ENCODE measurements at places on chromosomes 1 and 21.

DNA sequence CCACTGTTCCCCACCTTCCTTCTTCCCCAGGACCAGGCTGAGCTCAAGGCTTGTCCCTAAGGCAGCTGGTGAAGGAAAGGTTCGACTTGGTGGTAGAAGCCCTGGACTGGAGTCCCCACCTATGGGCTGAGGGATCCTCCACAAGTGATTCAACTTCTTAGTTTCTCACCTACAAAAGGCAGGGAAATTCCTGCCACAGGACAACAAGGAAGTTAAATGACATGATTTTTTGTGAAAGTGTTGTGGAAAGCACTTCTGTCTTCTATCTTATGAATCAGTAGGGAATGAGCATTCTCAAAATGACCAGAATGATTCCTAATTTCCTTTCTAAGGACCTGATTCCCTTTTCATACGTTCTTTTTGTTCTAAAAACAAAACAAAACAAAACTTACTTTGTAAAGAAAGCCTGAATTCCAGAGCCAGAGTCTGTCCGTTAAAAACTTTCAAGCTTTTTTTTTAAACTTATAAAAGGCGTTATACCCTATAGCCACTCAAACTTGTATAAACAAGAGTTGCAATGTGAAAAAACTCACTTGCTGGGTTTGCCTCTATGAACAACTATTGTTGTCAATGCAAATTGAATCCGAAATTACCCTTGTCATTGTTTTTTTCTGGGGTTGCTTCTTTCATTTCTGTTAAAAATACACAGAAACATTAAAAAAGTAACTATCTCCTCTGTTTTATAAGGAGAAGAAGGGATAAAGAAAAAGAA, 12.2 kb downstream of the KCNJ15 start:
- no peak for DNase-seq

DNA sequence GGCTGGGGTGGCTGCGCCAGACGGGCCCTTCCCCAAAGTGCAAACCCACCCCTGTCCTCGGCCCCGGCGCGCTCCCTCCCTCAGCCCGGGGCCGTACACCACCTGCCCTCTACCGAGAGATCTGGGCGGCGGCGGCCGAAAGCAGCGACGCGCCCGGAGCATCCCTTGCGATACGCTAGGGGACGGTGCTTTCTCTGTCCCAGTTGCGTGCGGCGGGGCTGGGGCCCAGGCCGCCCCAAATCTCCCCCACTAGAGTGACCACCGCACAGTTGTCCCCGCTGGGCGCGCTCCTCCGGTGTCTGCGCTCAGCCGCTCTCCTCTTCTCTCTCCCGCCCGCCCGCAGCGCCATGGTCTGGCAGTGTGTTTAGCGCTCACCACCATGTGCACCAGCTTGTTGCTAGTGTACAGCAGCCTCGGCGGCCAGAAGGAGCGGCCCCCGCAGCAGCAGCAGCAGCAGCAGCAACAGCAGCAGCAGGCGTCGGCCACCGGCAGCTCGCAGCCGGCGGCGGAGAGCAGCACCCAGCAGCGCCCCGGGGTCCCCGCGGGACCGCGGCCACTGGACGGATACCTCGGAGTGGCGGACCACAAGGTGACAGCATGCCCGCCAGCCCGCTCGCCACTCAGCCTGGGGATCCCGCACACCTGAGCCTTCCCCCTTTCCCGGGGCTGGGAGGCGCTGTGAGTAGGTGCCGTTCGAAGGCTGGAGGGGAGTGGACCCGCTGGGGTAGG, 1.0 kb downstream of the ST6GALNAC5 start:
- DNase-seq: peak; percentile 75

DNA sequence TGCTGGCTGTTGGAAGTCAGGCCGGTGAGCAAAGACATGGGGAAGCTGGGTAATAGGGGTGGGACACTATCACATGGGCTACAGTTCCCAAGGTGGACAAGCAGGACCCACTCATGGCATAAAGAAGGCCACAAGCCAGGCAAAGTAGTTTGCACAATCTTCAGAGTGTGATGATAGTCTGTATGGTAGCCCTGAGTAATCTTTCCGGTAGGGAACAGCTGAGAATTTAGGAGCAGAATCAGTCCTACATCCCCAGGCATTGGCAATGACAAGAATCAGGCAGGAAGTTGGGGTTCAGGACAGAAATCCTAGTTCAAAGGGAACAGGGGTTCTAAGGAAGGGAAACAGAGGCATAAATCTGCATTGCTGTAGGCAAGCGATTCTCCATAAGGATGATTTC, 23.9 kb upstream of the SPATA6 start:
- DNase-seq: no peak

- no peak for DNase-seq
Observed at GRCh38 chr1:8845104-8846097, 28.0 kb upstream of the RERE start.

- no peak for DNase-seq
Observed at GRCh38 chr21:14584357-14585095, 38.4 kb upstream of the SAMSN1 start.

GRCh38 chr1:7346600-7347570, 424.2 kb upstream of the VAMP3 start:
- DNase-seq: no peak

- peak; percentile 65 for DNase-seq
Observed at GRCh38 chr1:100861379-100861778, 33.3 kb downstream of the EXTL2 start.

GRCh38 chr21:38413958-38414548, 84.2 kb downstream of the ERG start:
- DNase-seq: peak; percentile 46

DNA sequence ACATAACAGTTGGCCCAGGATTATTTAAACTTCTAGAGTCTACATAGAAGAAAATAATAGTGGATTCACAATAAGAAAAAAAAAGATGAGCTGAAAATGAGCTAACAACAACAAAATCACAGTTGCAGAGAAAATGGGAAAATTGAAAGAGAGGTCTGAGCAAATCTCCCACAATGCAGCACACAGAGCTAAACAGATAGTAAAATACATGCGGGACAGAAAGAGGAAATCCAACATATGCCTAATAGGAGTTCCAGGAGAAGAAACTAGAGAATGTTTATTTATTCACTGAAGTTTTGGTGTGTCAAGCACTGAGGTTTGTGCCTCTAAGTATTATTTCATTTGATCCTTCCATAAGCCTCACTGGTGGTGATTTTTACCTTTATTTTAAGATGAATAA, 45.5 kb upstream of the CACHD1 start:
- no peak for DNase-seq

DNA sequence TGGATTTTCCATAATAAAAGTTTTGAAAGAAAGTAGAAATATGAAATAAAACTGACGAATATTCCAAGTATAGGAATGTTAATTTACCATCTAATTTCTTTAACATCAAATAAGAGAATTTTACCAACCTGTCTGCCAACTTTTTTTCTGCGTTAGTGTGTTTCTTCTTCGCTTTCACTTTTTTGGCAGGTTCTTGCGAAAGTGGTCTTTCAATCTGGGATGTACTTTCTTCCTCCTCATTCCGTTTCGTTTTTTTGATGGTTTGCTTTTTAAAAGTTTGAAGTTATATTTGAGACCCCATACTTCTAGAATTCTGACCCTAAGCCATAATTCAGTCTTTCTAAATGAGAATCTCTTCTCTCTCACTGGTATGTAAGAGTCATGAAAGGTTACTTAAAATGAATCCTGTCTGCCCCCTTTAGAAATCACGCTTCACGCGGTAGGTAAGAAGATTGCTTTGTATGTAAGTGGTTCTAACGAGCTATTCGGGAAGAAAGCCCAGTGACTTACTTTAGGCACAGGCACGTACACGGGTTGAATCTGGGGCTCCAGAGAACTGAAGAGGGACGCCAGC, 580 bp downstream of the RBM34 start:
- DNase-seq: peak; percentile 69

GRCh38 chr1:116697548-116698243, 30.2 kb upstream of the IGSF3 start:
- peak; percentile 71 for DNase-seq

DNA sequence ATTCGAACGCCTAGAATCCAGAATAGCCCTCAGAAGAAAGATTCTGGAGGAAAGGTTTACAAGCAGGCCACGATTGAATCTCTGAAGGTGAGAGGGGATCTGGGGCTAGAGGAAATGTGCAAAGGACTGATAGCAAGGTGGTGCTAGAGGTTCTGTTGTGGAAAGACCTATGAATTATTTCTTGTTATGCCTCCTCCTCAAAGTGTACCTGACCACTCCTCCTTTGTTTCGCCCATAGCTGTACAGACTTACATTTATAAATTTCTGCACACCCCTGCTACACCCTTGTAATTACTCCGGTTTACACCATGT, 986 bp downstream of the TCEANC2 start:
- DNase-seq: no peak

- DNase-seq: no peak
Observed at GRCh38 chr1:62128745-62129144, 65.9 kb upstream of the L1TD1 start.

DNA sequence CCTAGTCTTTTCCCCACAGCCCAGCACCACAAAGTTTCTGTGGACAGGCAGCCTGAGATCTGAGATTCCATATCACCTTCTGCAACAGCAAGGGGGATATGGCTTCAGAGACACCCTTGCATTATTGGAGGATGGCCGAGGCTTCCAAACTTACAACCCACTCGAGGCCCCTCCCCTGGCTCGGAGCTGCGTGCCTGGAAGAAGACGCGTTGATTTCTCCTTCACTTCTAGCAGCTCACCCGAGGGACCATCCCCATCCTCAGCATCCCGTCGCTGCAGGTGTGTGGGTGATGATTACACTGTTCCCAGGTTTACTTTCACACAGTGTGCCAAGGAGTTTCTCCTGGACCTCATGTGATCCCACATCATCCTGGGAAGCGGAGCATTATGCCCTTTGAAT, 277.9 kb downstream of the MATN1 start:
- DNase-seq: no peak

GRCh38 chr1:94951509-94952208, 24.7 kb upstream of the CNN3 start:
- DNase-seq: peak; percentile 90

DNA sequence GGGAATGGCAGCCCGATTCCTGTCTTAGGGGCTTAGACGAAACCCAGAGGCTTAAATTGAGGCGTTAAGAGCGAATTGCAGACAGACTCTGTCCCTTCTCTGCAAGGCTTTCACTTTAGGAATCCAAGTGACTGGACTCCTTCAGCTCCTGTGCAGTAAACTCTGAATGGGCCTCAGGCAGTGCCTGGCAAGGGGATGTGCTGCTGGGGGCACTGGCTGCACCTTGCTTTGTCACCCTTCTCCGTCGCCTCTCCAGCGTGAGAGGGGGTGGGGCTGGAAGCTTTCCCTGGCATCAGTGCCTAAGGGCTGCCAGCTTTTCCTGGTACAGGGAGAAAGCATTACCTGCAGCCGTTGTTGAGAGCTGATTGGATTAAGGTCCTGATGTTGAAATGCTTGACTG, 39.9 kb upstream of the NFASC start:
- DNase-seq: no peak

Data from adipocyte (in vitro differentiated cells).